Neural progenitor cell (in vitro differentiated cells): ENCODE measurements at places on chromosomes 4 and X.
A peak's percentile ranks its signal among the peaks of the same experiment; 100 is the strongest.

DNA sequence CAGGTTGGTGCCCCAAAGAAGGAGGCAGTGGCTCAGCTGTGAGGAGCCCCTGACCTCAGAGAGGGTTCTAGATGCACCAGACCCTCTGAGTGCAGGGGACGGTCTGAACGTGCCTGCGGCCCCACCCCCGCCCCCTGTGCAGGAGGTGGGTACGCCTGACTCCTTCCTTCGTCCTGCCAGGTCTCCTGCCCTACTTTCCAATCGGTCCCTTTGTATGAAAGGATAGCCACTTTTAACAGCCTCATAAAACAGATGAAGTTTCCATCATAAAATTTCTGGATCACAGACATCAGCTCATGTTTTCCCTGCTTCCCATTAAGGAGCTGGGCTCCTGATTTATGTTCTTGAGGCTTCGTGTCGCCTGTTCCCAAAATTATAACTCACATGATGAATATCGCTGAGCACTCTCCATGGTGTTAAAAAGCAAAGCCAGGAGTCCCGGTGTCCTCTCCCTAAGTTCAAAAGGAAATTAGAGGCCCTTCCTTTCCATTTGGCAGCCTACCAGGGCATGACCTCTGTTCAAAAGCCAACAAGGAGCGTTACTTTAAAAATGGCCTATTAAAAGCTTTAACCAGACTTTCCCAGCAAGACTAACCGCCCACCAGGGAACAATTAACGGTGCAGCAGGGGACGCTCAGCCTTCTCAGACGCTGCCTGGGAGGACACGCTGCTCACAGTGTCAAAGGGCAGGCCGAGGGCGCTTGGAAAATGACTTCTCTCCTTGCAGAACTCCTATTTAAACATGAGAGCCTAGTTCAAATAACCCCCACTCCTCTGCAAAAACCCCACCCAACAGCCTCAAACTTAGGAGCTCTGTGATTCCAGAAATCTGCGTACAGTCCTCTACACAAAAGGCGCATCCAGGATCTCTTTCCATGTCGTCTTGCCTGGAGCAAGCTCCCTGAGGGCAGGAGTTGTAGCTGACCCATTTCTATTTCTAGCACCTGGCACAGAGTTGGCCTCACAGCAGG is 181.9 kb downstream of the AFAP1 start:
- peak; percentile 66 for DNase-seq

DNA sequence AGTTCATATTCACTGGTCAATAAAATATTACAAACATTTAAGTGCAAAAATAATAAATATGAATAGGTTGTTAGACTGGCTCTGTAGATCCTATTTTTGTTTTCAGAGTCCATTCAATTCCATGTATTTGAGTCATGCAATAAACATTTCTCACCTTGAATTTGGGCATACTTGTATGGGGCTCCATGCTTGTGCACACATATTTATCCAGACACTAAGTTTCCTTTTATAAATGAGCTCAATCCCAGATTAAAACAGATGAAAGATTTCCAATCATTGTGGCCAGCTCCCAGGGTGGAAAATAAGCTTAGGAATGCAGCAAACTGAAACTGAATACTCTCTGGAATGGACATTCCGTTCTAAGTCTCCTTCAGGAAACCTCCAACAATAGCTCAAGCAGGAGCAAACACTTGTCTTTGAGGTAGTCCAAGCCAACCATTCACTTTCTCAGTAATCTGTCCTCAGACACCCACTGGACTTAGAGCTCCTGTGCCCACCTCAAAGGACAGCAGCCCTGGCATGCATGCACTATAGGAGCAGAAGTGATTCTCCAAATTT is 16.4 kb downstream of the DMD start:
- DNase-seq, result peak; percentile 38

DNA sequence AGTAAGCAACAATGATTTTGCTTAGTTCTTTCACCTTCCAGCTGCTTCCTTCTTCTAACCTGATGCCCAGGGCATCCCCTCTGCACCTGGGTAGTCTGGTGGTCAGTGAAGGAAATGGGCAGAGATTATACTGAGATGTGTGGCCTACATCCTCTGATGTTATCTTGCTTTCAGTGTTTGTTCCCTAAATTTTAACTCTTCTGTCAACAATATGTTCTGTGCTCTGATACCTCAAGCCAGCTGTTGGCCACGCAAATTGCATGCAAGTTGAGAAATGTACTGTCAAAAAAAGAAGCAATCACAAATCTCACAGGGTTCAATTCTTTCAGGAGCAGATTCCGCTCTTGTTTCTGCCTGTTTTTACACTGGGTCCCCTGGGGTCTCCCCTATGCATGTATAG is 73.8 kb downstream of the FBXW7 start:
- no peak for DNase-seq

- no peak for DNase-seq
Observed at GRCh38 chr4:146709956-146710355, 71.3 kb downstream of the POU4F2 start.

DNA sequence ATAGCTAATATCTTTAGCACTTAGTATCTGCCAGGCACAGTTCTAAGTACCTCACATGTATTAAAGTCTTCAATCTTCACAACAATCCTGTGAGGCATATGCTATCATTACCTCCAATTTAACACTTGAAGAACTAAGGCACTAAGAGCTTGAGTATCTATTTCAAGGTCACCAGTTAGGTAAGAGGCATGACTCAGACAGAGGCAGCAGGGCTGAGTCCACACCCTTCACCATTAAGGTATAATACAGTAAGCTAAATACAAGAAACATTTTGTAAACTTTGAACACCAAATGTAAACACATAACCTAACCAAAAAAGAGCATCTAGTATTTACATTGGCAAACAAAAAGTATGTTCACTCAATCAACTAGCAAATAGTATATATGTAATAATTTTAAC is 1410.9 kb downstream of the PCDH18 start:
- DNase-seq, result no peak

DNA sequence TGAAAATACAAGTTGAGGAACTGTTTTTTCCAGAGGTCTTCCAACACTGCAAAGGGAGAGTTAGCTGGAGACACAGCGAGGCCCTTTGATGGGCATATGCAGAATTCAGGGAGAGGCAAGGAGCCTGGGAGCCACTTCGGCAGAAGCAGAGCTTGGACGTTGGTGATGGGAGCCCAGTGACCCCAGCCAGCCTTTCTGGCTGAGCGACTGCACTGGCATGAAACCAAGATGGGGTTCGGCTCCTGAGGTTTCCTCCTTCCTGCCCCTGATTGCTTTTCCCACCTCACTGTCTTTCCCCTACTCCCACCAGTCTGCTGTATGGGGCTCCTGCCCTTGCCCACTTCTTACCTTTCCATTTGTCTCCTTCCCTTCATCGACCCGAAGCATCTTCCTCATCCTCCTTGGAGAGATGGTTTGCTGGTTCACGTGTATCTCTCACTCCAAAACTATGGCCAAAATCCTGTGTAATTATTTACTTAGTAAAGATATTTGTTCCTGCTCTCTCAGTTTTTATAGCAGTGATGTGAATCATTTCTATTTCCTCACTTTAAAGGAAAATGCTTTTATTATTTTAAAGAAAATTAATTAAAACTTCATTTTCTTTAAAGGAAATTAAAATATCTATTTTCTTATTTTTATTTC is 100.5 kb downstream of the NFKB1 start:
- no peak for DNase-seq

DNA sequence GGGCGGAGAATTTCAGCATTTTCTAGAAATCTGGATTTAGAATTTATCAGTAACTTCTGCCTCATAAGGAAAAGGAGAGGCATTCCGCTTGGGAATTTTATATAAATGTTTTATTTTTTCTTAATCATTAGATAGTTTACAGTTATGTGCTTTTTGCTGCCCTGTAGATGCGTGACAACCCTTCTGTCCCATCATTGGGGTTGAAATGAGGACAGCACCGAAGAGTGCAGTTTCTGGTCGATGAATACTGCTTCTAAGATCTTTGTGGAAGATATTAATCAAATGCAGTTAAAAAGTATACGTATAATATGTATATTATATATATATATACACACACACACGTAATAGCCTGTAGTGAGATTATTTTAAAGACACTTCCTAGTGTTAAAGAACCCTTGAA is 1.5 kb downstream of the RBPJ start:
- no peak for DNase-seq

- DNase-seq, result no peak
Observed at GRCh38 chr4:101349801-101350064, 2.4 kb upstream of the PPP3CA start.

GRCh38 chr4:28744066-28744465 is 1883.4 kb downstream of the STIM2 start:
- no peak for DNase-seq

DNA sequence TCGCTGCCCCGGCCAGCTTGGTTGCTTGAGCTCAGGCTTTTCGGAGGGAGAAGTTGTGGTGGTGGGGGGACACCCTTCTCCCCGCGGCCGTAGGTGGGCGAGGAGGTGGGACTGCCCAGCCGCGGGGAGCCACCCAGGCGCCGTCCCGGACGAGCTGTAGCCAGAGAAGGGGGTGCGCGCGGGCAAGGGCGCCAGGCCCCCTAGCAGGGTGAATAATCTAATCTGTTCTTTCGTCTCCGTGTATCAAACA is 3.1 kb downstream of the MID1IP1 start:
- DNase-seq, result no peak

DNA sequence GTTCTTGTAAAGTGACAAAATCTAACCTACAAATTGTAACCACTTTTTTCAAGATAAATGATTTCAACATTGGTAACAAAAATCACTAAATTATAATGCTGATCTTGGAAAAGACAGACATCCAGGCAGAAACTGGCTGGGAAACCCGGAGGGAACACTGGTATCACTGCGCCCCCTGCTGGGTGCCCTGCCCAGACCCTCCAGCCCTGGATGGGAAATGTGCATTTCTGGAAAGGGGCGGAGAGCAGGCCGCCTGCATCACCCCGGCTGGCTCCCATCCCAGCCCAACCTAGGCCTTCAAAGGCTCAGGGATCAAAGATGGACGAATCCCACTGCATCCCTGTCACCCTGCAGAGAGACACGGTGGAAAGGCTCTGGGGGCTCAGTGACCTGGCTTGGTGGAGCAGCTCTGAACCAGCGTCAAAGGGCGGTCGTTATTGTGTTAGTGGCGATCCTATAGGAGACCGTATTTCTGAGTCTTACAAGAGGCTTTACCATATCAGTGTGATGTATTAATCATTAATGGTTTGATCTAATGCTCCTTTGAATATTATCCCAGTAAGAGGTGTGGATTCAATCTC is 37.3 kb downstream of the ACOX3 start:
- peak; percentile 86 for DNase-seq

DNA sequence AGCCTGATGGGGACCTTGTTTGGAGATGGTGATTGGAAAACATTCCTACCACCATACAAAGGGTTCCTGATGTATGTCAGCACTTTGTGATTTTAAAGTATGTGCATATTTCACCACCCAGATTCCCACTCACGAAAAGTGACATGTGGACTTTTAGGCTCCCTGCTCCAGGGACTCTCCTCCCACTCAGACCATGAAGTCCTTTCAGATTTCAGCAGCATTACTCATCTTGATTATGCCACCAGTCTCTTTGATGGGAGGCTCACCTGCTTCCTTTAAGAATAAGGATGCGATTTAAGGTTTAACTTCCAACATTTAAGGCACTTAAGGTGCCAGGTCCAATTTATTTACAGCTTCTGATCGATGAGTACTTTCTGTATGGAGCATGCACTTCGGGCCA is 204.4 kb downstream of the PPARGC1A start:
- DNase-seq, result no peak
